Activated CD4-positive, alpha-beta T cell treated with anti-CD3 and anti-CD28 coated beads, Interleukin-10, Interleukin-2, amounts not matched to agents 100 ng/mL and 50 ng/mL, durations not matched to agents 16 hours and 8 hours (primary cell): ENCODE measurements at places on chromosomes 1 and 21.
A peak's percentile ranks its signal among the peaks of the same experiment; 100 is the strongest.

- DNase-seq = no peak
Observed at GRCh38 chr1:224675590-224675989, 59.5 kb downstream of the CNIH3 start.

DNA sequence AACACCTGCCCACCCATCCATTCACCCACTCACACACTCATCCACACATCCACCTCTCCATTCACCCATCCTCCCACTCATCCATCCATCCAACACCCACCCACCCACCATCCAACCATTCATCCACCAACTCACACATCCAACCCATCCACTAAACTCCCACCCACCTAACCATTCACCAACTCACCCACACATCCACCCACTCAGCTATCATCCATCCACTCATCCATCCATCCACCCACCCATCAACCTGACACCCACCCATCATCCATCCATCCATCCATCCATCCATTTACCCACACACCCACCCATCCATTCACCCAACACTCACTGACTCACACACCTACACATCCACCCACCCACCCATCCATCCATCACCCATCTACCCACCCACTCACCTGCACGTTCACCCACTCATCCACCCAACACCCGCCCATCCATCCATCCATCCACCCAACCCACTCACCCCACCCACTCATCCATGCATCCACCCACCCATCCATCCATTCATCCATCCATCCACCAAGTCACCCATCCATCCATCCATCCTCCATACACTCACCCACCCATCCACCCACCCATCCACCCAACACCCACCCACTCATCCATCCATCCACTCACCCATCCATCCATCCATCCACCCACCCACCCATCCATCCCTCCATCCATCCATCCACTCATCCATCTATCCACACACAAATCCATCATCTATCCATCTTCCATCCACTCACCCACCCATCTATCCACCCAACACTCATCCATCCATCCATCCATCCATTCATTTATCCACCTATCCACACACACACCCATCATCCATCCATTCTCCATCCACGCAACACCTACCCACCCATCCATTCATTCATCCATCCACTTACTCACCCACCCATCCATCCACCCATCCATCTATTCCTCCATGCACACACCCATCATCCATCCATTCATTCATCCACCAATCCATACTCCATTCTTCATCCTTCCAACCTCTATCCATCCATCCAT is 17.4 kb upstream of the PRDM16 start:
- no peak for DNase-seq

DNA sequence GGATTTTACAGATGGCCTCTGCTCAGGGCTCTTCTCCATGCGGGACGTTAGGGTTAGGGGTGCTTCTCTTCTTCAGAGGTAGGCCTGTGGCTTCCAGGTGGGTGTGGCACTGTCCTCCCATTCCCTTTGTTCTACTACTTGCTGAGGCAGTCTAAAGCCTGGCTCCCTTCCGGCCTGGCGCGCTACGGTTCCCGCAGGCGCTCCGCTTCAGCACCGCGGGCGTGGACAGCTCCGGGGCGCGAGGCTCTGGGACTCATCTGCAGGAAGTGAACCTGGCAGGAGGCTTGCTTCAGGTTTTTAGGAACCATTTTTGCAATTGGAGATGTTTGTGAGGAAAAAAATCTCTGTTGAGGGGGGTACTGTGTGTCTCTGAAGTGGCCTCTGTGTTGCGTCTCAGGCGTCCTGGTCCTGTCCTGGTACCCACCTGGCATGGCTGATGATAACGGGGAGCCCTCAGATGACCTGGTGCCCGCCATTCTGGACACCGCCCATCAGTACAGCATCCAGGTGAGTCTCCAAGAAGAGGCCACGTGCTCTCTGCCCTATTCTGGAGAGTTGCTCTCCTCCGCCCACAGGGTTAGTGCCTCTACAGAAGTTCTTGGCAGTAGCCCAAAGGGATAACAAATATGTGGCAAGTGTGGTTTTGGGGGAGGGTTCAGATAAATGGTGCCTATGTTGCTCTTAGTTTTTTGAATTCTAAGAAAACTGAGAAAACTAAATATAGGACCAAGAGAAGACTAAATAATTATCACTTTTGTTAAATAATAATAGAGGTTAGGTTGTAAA is 1.9 kb downstream of the MANEAL start:
- DNase-seq = peak; percentile 51

- DNase-seq = no peak
Observed at GRCh38 chr1:248818505-248819374, 7.0 kb downstream of the SH3BP5L start.

DNA sequence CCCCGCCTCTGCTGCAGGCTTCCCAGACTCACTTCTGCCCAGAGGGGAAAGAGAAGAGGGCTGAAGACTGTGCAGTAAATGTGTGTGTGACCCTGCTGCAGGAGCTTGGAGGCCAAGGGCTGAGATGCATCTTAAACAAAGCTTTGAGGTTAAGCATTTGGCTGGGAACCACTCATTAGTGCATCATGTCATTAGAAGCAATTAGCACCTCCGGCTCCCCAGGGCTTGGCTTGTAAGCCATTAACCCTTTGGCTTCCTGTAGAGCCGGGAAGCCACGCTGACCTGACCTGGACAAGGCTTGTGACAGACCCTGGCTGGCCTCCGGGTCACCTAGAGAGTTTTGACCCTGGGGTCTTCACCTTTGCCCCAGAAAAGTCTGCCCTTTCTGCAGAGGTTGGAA is 77.0 kb downstream of the CSMD2 start:
- DNase-seq = no peak

DNA sequence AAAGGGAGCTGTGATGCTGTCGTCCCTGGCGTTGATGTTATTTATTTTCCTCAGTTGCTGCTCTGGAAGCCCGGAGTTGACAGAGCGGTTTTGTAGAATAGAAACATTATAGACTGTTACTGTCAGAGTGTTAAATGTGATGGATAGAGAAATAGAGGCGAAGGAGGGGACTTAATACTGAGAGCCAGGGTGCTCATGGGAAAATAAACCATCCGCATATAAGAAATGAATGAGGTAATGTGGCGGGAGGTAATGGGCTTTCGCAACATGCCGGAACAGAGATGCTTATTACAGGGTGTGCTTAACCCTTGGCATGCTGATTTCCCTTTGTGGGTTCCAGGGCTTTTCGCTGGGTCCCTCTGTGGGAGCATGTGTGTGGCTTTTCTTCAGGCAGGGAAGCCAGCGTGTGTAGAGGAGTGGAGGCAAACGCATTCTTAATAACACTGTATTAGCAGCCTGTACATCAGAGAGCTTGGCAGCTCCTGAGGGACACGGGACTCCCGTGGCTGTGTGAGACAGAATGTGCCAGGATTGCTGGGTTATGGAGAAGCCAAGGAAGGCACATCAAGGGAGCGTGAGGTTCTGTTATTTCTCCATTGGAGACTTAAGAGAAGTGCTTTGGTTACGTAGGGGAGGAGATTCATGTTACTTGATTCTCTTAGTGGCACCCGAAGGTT is 141.0 kb downstream of the PBX1 start:
- DNase-seq = no peak

DNA sequence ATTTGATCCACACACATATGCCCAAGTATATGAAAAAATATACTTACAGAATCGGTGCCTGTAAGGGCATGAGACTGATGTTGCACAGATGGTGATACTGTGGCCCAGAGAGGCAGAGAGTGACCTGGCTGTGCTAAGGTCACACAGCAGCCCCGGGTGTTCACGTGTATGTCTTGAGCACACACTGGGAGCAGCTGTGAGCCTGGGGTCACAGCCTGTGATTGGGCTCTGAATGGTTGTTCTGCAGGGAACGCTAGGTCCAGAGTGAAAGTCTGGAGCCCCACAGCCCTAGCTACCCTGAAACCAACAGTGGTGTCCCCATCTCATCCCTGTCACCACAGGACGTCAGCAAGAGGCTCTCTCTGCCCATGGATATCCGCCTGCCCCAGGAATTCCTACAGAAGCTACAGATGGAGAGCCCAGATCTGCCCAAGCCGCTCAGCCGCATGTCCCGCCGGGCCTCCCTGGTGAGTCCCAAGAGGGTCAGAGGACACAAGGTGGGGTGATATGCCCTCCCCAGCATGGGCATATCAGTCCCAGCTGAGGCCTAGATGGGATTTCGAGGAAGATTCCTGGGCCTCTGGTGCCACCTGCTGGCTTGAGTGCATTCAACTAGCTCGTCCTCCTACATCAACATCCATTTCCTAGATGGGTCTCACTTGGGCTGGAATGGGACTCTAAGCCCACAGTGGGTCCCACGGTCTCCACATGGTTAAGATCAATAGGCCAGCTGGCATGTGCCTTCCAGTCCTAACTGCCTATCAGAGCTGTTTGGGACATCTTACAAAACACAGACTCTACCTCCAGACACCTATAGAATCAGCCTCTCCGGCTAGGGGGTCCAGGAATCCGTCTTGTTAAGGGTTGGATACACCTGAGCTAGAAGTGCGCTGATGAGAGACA is 19.7 kb downstream of the CDK18 start:
- peak; percentile 71 for DNase-seq

- no peak for DNase-seq
Observed at GRCh38 chr1:48673332-48674105, 103.2 kb downstream of the BEND5 start.

- no peak for DNase-seq
Observed at GRCh38 chr1:243731301-243731891, 118.6 kb downstream of the AKT3 start.

DNA sequence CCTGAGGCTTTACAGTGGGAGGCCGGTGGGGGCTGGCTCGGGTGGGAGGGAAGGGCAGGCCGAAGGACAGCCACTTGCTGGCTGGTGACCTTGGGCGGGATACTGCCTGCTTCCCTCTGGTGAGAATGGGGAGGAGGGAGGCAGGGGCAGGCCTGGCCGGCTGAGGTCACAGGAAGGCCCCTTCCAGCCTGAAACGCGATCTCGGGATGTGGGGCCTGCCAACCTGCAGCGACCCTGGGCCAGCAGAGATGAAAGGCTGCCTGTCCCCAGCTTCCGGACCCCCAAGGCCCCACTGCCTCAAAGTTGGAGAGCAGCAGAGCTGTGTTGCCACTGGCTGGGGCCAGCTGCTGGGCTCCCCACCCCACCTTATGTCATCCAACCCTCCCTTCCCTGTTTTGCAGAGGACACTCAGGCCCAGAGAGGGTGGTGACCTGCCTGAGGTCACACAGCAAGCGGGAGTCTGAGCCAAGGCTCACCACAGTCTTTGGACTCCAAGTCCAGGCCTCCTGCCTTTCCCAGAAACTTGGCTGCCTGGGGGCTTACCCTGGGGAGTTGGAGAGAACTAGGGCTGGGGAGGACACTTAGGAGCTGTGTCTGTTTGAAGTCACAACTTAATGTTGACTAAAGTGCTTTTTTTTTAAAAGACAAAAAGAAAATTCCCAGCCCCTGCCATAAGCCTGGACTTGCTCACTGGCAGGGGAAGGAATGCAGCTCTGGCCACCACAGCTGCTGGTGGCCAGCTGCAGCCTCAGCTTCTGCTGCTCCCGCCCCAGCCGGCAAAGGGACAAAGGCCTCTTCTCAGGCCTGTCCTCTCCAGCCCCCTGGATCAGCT is 14.8 kb upstream of the WASF2 start:
- no peak for DNase-seq

- DNase-seq = no peak
Observed at GRCh38 chr21:14711287-14711686, 165.2 kb upstream of the SAMSN1 start.

DNA sequence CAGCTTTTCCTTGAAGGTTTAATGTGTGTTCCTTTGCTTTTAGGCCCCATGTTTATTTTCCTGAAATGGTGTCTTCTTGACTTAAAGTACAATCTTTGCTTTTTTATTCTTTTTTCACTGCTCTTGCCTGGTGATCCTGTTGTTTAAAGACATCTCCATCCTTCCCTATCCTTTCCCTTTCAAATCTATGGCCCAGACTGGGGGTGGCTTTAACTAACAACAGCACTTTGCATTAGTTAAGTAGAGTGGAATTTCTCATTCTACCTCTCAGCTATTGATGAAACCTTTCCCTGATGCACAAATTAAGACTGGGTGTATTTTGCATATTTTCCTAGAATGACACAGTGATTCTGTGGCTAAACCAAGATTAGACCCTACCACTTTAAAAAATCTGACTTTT is 84.3 kb downstream of the ROR1 start:
- no peak for DNase-seq

- DNase-seq = peak; percentile 86
Observed at GRCh38 chr1:33180911-33181890, 642 bp downstream of the TRIM62 start.

GRCh38 chr1:3135073-3135702 is 66.2 kb downstream of the PRDM16 start:
- DNase-seq = no peak

- DNase-seq = no peak
Observed at GRCh38 chr1:106908689-106909088, 147.8 kb upstream of the PRMT6 start.

- no peak for DNase-seq
Observed at GRCh38 chr1:10671090-10671489, 125.4 kb downstream of the CASZ1 start.

GRCh38 chr1:21651214-21652042 is 17.7 kb downstream of the RAP1GAP start:
- peak; percentile 37 for DNase-seq

DNA sequence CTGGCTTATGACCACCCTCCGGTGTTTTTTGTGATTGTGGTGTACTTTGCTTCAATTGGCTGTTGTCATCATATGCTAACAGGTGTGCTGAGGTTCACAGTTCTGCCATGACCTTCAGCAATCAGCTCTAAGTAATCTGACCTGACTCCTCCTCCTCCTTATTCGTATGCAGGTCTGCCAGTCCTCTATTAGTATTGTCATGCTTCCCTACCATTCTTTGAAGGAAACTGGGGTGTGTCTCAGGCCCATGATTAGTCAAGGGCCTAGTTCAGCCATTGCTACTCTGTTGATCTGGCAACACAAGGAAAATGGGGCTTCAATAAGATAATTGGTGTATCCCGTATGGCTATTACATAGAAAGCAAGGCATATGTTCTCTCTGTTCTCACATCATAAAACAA is 332.3 kb upstream of the DPYD start:
- DNase-seq = no peak

DNA sequence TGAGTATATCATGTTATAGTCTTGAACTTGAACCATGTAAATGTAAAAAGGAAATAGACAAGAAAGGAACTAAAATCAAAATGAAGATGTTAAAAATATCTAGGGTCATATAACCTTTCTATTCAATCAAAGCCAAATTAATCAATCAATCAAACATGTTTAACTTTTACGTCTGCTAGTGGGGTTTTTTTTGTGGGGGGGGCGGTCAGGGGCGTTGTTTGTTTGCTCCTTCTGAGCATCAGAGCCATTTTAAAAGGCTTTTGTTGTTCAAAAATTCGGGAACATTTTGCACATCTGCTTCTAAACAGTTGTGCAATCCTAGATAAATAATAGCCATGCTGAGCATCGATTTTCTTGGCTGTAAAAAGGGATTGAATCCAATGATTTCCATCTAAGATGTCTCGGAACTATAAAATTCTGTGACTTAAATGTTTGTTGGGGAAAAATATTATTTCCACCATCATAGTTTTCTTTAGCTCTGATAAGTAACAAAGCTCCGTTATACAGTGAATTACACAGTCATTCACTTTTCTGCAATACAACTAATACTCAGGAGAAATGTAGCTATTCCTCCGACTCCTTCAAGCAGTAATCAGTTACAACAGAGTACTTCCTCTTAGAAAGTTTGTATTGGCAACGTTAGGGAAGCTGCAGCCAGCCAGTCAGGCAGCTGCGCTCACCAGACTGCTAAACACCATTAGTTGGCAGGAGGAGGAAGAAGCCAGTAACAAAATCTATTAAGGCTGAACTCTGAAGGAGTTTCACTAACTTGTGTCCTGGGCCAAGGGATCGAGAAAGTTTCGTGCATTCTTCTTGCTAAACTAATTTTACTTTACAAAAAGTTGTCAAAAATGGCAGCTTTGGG is 2.2 kb downstream of the SPATA6 start:
- no peak for DNase-seq

GRCh38 chr1:216914974-216915373 is 191.7 kb upstream of the ESRRG start:
- DNase-seq = no peak
